Activated CD4-positive, alpha-beta T cell treated with anti-CD3 and anti-CD28 coated beads for 24 hours (primary cell): ENCODE measurements at places on chromosomes 2 and 18.

- no peak for DNase-seq
Observed at GRCh38 chr18:43751203-43751602, 473.9 kb upstream of the SYT4 start.

GRCh38 chr18:13244135-13244534 is 25.6 kb downstream of the LDLRAD4 start:
- DNase-seq, result no peak

- no peak for DNase-seq
Observed at GRCh38 chr2:101803945-101804696, 106.6 kb downstream of the MAP4K4 start.

GRCh38 chr2:152587187-152587947 is 129.9 kb downstream of the PRPF40A start:
- no peak for DNase-seq
